ENCODE measurements at places on chromosomes 16 and 17.

- DNase-seq = no peak
Observed at GRCh38 chr16:28162326-28162877, 49.4 kb downstream of the XPO6 start.

- DNase-seq = no peak
Observed at GRCh38 chr16:77899416-77899815, 111.1 kb downstream of the VAT1L start.

GRCh38 chr17:70446446-70446845 is 277.1 kb downstream of the KCNJ2 start:
- no peak for DNase-seq

- no peak for DNase-seq
Observed at GRCh38 chr16:30349675-30350074, 5.4 kb downstream of the CD2BP2 start.

DNA sequence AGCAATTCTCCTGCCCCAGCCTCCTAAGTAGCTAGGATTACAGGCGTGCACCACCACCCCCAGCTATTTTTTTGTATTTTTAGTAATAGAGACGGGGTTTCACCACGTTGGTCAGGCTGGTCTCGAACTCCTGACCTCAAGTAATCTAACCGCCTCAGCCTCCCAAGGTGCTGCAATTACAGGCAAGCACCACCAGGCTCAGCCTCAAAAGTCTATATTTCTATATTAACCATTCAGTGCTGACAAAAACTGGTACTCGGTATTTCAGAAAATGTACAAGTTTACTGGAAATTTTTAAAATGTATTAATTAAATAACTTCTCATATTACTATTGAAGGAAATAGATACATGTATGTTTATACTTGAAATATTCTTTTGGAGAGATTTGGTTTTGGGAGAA is 1.4 kb upstream of the HEXD start:
- no peak for DNase-seq

DNA sequence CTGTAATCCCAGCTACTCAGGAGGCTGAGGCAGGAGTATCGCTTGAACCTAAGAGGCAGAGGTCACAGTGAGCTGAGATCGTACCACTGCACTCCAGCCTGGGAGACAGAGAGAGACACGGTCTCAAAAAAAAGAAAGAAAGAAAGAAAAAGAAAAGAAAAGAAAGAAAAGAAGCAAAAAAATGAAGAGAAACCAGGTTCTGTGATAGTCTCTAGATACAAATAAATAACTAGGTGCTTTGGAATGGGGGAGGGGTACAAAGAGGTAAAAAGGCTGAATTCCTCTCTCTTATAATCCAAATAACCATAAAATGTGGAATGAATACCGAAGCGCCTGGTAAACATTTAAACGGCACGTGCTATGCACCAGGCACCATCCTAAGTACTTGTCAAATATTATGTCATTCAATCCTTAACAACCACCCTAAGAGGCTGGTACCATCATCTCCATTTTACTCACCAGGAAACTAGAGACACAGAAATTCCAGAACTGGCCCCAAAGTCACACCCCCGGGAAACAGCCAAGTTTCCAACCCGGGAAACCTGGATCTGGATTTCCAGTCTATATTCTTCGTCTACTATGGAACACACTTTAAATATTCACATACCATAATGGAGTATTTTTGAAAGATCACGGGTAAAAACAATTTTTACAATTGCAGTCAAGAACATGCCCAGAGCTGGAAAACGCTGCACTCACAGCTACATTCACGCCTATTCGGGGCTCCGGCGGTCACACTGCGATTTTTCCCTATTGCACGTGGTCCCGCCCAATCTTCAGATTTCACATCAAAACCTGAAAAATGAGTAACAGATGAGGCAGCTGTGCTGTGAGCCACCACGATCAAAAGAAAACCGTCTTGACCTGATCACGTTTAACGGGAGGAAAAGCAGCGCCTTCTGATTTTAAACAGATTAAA is 10.5 kb downstream of the NXN start:
- no peak for DNase-seq

GRCh38 chr17:79532107-79532790 is 78.6 kb downstream of the RBFOX3 start:
- DNase-seq = no peak

- DNase-seq = no peak
Observed at GRCh38 chr17:56392321-56392720, 201.2 kb upstream of the NOG start.

Data from endothelial cell (in vitro differentiated cells).